Liver (tissue), 10 donors: ENCODE measurements at places on chromosomes 4 and X. TPM values are rescaled to one million over a fixed set of nuclear protein-coding genes. Genes with fewer than 3 reads are reported as not detected.

DNA sequence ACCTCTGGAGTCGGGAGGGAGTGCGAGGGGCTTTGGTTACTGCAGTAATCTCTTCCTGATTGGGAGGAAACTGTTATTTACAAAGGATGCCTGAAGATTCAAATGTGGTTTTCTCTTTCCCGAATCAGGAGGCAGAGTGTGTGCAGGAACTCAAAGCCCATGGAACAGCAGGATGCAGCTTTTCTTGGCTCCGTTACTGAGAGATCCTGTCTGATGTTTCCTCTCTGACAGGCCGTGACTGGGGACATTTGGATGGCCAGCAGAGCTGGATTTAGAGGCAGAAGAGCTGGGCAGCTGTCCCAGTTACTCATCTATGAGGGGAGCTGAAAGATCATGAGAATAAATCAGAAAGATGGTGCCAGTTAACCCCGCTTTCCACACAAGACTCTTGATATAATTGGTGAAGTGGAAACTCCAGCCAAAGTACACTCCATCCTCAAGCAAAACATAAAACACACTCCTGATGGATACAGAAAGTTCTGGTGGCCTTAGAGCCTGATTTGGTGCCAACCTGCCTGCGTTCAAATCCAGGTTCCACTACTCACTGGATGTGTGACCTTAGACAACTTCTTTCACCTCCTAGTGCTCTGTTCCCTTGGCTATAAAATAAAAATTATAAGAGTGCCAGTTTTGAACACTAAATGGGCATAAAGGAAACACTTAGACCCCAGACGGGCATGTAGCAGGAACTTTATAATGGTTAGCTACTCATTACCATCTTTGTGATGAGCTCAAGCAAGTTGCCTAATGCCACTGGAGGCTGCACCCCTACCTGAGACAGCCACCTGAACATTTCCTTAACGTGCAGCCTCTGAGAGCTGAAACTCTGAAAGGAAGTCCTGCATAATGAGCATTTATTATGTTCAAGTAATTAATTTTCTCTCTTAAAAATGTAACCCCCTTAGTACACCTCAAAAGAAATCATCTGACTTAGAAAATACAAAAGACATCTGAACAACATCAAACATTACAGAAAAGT lies 349.0 kb upstream of the GATB start:
- no peak for DNase-seq
- no peaks in the 10 kb centered on the region for H3K4me1 ChIP-seq
- H3K27me3 ChIP-seq: no peaks in the 10 kb centered on the region
- H3K4me3 ChIP-seq: no peak overlapping the region
- H3K27ac ChIP-seq: no peak overlapping the region

The NPY5R gene
- total RNA-seq: 0.50 TPM

The PPARGC1A gene
- total RNA-seq: 34.6 TPM

- H3K4me1 ChIP-seq: no peaks in the 10 kb centered on the region
- H3K4me3 ChIP-seq: no peak overlapping the region
- no peak overlapping the region for H3K27ac ChIP-seq
- H3K27me3 ChIP-seq: no peaks in the 10 kb centered on the region
These were observed 69.7 kb upstream of the COX18 start for GRCh38 chr4:73139245-73139644.

DNA sequence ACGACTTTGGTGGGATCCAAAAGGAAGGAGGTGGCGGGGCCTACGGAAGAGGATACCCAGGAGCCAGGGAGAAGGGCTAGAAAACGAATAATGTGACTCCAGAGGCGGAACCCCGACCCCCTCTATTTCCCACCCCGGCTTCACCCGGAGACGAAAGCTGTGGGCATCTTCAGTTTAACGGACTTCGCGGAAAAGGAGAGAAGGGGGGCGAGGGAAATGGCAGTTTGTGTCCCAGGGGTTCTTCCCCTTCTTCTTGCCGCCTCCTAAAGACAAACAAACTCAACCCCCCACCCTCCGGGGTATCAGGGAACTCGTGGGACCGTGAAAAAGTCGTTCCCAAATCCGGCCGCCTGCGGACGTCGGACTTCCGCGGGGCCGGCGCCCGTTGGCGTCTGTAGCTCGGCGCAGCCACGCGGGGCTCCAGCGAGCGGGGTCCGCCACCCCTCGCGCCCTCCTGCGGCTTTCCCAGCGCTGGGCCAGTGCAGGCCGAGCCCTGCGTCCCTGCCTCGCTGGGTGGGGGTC lies 3.6 kb upstream of the LEF1 start:
- DNase-seq: no peak
- no peak overlapping the region for H3K27ac ChIP-seq
- H3K27me3 ChIP-seq: peaks cover 16% of the 10 kb centered on the region
- H3K36me3 ChIP-seq: no peaks in the 10 kb centered on the region
- no peak overlapping the region for H3K4me3 ChIP-seq
- H3K4me1 ChIP-seq: peaks cover 35% of the 10 kb centered on the region

DNA sequence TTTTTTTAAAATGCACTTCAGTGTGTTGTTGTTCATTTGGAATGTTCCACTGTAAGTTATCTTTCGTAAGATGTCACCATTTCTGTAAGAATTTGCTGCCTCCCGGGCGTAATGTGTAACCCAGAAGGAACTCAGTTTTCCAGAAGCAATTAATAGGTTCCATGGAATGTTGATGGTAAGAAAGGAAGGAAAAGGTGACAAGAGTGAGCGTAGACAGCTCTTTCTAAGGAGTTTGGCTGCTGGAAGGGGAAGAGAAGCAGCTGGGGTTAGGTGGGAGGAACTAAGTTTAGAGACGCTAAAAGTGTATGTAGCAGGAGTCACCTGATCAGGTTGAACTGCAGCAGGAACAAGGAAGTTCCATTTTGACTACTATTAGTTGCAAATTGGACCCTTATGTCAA lies 35.9 kb downstream of the PNMA5 start:
- H3K27ac ChIP-seq: peak overlapping the region; percentile 47
- no peaks in the 10 kb centered on the region for H3K36me3 ChIP-seq
- DNase-seq: no peak
- H3K4me1 ChIP-seq: no peaks in the 10 kb centered on the region

The NPY2R gene
- total RNA-seq: not detected

DNA sequence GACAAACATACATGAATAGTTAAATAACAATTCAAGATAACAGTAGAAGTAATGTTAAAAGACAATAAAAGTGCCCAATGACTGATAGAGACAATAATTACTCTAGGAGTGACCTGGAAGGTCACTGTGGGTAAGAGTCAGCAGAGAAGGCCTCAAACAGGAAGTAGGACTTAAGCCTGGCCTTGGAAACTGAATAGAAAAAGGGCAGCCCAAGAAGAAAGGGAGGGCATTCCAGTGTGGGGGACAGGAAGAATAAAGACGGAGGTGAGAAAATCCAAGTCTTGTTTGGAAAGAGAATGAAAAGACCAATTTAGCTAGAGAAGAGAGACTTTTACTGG lies 6.0 kb downstream of the P2RY4 start:
- DNase-seq: no peak
- no peak overlapping the region for H3K4me3 ChIP-seq
- no peak overlapping the region for H3K27ac ChIP-seq
- no peaks in the 10 kb centered on the region for H3K27me3 ChIP-seq
- no peaks in the 10 kb centered on the region for H3K36me3 ChIP-seq

DNA sequence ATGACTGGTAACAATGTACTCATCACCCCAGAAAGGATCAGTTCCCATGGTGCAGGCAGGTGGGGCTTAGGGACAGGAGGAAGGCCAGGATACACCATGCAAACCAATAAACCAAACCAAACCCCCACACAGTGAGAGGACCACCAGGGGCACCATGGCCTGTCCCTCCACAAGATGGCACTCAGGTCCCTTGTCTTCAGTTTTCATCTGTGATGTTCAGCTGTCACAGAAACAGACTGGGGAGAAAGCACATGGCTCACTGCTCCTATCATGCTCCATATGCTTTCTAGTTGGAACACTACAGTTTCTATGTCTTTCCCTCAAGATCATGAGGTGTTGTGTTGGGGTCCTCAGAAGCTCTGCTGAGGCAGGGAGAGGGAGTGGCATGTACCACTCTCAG lies 10.1 kb downstream of the HS3ST1 start:
- H3K36me3 ChIP-seq: no peaks in the 10 kb centered on the region
- no peak overlapping the region for H3K27ac ChIP-seq
- no peaks in the 10 kb centered on the region for H3K27me3 ChIP-seq
- DNase-seq: no peak
- H3K4me1 ChIP-seq: no peaks in the 10 kb centered on the region

- no peaks in the 10 kb centered on the region for H3K36me3 ChIP-seq
- no peaks in the 10 kb centered on the region for H3K4me1 ChIP-seq
These were observed 28.9 kb downstream of the ZNF827 start for GRCh38 chr4:145909773-145910172.

DNA sequence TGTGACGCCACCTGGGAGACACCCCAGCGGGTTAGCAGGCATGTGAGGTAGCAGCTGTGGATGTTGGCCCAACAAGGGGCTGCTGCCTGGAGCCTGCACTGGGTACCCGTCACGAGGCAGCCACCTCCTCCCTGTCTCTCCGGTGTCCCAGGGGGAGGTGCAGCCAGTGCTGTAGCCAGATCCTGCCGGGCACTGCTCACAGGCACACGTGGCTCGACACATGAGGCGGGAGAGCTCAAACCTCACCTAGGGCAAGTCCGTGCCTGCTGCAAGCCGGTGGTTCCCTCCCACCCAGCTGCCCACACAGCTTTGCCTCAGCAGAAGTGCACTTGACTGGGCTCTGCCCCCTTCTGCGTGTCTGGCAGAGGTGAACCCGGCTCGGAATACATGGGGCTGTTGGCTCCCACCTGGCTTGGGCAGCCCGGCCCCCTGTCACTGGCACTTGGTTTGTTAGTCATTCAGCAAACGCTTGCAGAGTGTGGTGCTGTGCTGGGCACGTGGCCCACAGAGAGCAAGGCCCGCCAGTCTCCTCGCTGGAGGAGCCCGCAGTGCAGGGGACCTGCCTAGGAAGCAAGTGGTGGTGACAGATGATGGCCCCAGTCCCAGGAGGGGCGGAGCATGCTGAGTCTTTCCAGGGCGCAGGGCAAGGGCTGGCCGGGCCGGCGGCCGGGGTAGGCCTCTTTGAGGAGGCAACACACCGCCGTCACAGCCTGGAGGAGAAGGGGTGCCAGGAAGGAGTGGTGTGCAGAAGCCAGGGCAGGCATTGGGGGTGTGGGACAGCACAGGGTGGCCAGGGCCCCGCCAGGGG lies 10.1 kb upstream of the SH3TC1 start:
- DNase-seq: no peak
- no peaks in the 10 kb centered on the region for H3K36me3 ChIP-seq
- peaks cover 11% of the 10 kb centered on the region for H3K4me1 ChIP-seq
- H3K27ac ChIP-seq: no peak overlapping the region

- no peaks in the 10 kb centered on the region for H3K4me1 ChIP-seq
- no peaks in the 10 kb centered on the region for H3K27me3 ChIP-seq
- no peak overlapping the region for H3K4me3 ChIP-seq
- H3K27ac ChIP-seq: no peak overlapping the region
- no peak for DNase-seq
These were observed 86.0 kb upstream of the C1QTNF7 start for GRCh38 chr4:15341733-15342300.

DNA sequence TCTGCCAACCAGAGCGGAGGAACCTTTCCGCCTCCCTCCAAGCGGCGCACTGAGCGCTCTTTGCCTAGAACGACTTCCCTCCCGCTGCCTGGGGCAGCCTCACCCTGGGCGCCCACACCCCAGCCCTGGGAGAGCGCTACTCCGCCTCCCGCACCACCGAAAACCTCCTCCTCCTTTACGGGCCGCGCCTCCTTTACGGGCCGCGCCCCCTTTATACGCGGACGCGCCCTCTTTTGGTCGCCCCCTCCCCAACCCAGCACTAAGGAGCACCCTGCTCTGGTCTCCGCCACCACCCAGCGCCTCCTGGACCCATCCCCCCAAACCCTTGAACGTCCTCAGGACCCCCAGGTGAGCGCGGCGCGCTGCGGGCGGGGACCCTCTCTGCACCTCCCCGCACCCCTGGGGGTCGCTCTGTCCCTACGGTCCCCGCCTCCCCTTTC lies 586 bp upstream of the NSG1 start:
- peaks cover 2% of the 10 kb centered on the region for H3K27me3 ChIP-seq
- peaks cover 13% of the 10 kb centered on the region for H3K4me1 ChIP-seq
- H3K36me3 ChIP-seq: no peaks in the 10 kb centered on the region

DNA sequence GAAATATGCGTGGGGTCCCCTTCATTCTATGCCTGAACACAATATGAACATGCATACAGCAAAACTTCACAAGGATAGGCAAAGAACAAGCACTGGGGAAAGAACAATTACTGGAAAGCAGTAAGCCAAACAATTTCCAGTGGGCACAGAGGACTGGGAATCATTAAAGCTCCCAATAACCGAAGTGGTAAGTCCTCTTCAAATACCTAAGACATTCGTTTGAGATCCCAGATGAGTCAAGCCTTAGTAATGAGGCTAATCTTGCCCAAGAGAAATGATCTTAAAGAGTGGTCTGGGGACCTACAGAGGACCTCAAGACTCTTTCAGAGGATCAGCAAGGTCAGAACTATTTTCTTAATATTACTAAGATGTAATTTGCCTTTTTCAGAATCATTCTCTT lies 28.6 kb downstream of the ANAPC10 start:
- H3K4me1 ChIP-seq: no peaks in the 10 kb centered on the region
- DNase-seq: no peak
- H3K4me3 ChIP-seq: no peak overlapping the region
- H3K27me3 ChIP-seq: no peaks in the 10 kb centered on the region
- H3K27ac ChIP-seq: no peak overlapping the region

- H3K27me3 ChIP-seq: no peaks in the 10 kb centered on the region
- H3K27ac ChIP-seq: no peak overlapping the region
- no peaks in the 10 kb centered on the region for H3K4me1 ChIP-seq
- H3K4me3 ChIP-seq: no peak overlapping the region
These were observed 28.7 kb downstream of the RAB28 start for GRCh38 chr4:13455411-13455810.

GRCh38 chrX:87578978-87579377 lies 61.4 kb downstream of the KLHL4 start:
- H3K36me3 ChIP-seq: no peaks in the 10 kb centered on the region
- no peak overlapping the region for H3K4me3 ChIP-seq
- no peaks in the 10 kb centered on the region for H3K27me3 ChIP-seq

The GAGE2A gene
- not detected for total RNA-seq

DNA sequence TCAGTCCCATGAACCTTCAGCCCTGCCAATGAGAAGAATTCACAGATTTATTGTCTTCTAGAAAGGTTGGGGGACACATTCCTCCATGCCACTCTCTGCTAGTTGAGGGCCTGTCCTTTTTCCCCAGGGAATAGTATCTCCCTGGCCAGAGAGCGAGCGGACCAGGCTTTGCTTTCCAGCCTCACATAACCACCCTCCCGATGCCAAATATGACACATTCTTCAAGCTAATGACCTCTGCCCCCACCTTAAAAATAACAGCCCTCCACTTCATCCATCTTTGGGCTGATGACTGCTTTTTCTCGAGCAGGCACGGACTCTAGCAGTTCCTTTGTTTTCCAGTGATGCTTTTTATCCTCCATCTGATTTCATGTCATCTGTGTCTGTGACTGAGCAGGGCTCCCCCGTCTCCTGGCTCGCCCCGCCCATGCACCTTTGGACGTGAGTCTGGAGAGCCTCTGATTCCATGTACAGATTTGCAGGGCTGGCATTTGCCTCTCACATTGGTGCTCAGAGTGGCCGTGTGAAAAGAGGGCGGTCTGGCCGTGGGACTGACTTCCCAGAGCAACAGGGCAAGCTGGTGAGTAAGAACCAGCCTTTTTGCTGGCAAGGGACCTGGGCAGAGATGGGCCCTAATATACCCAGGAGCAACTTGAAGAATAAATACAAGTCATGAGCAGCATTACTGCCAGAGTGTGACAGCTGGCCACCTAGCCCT lies 279.8 kb downstream of the BCOR start:
- H3K4me3 ChIP-seq: no peak overlapping the region
- H3K4me1 ChIP-seq: peaks cover 37% of the 10 kb centered on the region
- no peaks in the 10 kb centered on the region for H3K27me3 ChIP-seq

GRCh38 chr4:47804598-47804997 lies 33.3 kb downstream of the CORIN start:
- H3K4me3 ChIP-seq: no peak overlapping the region
- no peaks in the 10 kb centered on the region for H3K4me1 ChIP-seq
- DNase-seq: no peak
- no peaks in the 10 kb centered on the region for H3K36me3 ChIP-seq
